ENCODE measurements at places on chromosomes 3 and 15.

DNA sequence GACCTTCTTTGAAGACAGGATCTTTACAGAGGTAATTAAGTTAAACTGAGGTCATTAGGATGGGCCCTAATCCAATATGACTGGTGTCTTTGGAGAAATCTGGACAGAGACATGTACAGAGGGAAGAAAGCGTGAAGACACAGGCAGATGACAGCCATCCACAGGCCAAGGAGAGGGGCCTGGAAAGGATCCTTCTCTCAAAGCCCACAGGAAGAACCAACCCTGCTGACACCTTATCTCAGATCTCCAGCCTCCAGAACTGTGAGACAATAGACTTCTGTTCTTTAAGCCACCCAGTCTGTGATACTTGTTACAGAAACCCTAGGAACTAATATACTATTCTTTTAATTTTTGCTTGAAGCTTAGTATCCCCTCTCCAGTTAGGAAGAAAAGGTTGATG lies 74.2 kb downstream of the WDR76 start:
- no peak for DNase-seq

- no peak for DNase-seq
These were observed 48.8 kb downstream of the PDZRN3 start for GRCh38 chr3:73575953-73576352.

DNA sequence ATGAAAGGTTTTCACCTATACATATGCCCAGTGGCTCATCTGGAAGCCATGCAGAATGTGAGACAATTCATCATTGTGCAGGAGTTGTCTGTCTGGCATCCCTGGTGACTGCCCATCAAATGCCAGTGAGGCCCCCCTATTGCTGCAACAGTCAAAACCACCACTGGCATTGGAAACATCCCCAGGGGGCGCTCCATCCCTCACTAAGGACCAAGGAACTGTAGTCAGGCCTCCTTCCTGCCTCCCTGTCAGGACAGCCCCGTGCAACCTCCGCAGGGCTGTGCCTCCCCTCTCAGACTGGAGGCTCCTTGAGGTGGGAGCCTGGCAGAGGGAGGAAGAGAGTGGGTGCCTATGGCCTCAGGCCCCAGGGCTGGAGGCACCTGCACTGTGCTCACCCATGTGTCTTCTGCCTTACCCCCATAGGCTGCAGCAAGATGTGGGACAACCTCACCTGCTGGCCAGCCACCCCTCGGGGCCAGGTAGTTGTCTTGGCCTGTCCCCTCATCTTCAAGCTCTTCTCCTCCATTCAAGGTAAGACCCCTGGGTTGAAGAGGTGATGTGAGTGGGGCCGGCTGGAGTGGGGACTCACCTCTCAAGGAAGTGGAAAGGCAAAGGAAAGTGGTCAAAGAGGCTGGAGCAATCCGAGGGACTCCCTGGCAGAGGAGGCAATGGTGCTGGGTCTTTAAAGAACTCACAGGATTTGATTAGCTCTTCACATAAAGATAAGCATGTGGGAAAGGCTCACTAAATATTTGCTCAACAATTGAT lies 16.5 kb downstream of the VIPR1 start:
- no peak for DNase-seq

- no peak for DNase-seq
These were observed 973.4 kb downstream of the ROBO1 start for GRCh38 chr3:78794431-78794830.

GRCh38 chr3:194931865-194932264 lies 246.2 kb downstream of the FAM43A start:
- no peak for DNase-seq

GRCh38 chr3:182046166-182046764 lies 334.5 kb downstream of the SOX2 start:
- DNase-seq, result no peak

DNA sequence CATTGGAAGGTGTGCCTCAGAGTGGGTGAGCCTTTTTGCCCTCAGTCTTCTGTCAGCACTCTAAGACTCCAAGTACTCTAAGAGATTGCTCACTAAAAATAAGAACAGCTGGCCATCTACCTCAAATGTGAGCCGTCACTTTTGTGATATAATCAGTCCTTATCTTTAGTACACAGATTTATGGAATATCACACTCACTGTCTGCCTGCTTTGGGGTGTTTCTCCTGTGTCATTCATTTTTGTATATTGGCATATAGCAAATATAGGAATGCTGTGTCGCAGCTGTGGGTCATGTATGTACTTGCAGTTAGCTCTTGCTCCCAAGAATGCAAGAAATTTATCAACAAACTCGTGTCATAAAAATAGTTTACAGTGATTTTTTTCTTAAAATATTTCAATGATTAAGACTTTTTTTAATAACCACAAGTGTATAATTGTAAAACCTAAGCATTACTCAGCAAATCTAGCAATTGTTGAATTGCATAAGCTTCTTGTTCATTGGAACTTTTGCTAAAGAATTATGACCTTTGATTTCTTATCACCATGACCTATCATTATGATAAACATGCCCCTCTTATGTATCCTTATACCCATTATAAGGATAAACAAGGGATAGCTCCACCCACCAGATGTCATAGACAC lies 18.8 kb downstream of the SETD5 start:
- no peak for DNase-seq

All from NCI-H446 treated with DMSO at 0.1 percent for 48 hours (cell line).